ENCODE measurements at places on chromosomes 16 and 17. TPM values are rescaled to one million over a fixed set of nuclear protein-coding genes. Genes with fewer than 3 reads are reported as not detected.

The NOG gene
- total RNA-seq: 196 TPM

DNA sequence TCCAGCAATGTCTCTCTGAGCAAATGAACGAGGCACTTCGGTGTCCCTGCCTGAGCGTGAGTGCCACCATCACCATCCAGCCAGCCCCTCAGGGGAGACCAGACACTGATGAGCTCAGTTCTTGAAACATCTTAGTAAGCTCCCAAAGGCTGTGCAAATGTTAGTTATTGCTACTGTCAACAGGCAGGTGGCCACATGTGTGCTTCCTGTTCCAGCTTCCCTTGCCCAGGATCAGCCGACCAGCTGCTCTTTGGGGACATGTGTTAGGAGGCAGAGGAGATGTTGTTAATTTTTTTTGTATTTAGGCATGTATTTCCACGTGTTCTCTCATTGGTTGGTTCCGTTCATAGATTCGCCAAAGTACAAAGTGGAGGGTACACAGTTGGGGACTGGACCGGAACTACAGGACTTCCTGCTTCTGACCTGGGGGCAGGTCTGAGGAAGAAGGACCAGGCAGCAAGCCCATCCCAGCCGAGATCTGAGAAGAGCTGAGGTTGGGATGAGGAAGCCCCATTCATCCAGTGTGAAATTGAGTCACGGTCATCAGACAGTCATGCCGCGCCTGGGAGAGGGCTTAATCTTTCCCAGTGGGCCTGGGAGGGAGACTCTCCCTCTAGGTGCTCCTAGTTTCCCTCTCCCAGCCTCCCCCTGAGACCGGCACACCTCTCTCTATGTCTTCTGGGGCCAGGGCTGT, 3.8 kb downstream of the TTYH2 start:
- DNase-seq: peak; percentile 31

The TEKT1 gene
- not detected for total RNA-seq

The CCL14 gene
- not detected for total RNA-seq

The UNC13D gene
- 0.71 TPM for total RNA-seq

DNA sequence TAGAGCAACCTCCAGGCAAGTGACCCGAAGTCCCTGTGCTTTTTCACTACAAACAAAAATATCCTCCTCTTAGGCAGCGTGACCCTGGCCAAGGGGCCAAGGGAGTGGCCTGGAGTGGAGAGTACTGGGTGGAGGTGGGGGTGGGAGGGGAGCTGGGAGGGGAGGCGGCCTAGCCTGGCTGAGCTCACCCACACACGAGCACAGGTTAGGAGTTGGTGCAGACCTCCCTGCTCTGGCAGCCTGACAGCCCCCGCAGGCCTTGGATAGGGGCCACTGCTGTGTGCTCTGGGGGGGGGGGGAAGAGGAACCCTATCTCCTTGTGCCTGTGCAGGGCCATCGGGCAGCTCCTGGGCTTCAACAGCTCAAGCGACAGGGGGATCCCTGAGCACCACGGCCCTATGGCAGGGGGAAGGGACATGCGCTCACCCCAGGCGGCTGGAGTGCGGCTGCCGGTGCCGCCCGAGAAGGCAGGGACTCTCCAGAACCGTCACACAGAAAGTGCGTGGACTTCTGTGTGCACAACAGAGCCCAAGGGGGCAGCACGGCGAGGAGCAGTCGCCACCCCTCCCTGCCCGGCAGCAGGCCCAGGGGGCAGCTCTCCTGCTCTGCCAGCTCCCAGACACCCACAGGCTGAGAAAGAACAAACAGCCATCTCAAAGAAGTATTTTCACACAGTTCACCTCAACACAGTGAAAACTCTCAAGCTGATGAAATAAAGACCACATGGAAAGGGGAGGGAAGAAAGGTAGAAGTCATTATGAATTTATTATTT, 13.3 kb downstream of the SLC16A3 start:
- peak; percentile 46 for DNase-seq

GRCh38 chr17:67353929-67354574, 12.3 kb downstream of the PSMD12 start:
- no peak for DNase-seq

The ZFPM1 gene
- 2.2 TPM for total RNA-seq

DNA sequence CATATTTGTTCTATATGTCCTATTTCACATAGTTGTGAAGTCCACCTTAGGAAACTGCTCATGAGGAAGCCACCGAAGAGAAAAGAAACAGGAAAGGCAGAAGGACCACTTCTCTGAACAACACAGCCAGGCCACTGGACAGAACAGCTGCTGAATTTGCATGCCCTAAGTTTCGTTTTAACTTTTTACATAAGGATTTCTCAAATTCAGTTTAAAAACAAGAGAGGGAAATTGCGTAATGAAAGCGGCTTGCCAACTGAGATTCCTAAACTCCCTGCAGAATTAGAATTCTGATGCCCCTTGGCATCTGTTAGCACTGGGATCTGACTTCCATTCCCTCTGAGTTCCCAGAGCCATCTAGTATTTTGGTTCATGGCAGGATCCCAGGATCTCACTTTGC, 5.0 kb upstream of the CCL8 start:
- peak; percentile 13 for DNase-seq

The CTRB1 gene
- not detected for total RNA-seq

The MYH13 gene
- total RNA-seq: 0.13 TPM

The RGS9 gene
- 0.57 TPM for total RNA-seq

- DNase-seq: no peak
These were observed 7.2 kb upstream of the NDRG4 start for GRCh38 chr16:58492735-58493134.

The CES4A gene
- 0.06 TPM for total RNA-seq

GRCh38 chr16:23334457-23334853, 32.4 kb downstream of the SCNN1B start:
- no peak for DNase-seq

- no peak for DNase-seq
These were observed 488.9 kb upstream of the CA10 start for GRCh38 chr17:52647411-52647810.

DNA sequence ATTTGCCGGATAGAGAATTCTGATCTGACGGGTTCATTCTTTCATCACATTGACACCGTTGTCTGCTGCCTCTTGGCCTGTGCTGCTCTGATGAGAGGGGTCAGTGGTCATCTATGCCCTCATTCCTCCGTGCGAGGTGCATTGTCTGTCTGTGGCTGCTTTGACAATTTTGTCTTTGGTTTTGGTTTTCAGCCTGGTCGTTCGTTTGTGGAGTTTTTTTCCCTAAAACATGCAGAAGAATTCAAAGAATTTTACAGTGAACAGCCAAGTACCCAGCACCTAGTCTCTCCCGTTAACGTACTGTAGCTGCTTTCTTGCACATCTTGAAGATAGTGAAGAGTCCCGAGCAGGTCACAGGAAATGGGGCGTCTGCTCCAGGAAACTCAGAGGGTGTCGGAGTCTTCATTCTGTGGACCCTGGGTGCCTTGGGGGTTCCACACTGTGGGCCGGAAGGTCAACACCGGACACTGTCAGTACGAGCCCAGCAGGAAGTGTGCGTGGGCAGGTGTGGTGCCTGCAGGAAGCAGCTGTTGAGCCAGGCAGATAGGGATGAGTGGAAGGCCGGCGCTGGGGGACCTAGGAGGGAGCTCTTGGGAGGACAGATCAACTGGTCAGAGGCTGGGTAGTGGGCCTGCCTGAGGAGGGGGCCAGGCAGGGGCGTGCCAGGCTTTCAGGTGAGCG, 28.2 kb downstream of the CRAMP1 start:
- no peak for DNase-seq

DNA sequence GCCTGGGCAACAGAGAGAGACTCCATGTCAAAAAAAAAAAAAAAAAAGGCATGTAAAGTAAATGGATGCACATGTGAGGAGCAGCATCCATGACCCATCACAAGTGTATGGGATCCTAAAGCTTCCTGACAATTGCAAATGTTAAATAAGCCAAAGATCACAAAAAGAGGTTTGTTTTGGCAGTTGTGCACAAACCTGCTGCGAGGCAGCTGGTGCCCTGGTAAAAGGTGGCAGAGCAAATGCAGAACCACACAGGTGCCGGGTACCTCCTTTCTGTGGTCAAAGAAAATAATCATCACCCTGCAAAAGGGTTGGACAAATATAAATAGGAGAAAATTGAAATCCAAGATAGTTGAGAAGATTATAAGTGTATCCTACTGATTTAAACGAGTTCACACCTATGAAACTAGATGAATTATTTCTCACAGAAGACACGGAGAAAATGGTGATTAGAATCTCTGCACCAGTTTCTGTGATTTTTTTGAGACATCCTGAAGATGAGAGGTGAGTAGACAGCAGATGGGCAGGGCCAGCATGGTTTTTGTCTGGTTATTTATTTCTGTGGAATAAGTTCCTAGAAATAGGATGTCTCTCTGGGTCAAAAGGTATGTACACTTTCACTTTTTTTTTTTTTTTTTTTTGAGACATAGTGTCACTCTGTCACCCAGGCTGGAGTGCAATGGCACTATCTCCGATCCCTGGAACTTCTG, 291.3 kb downstream of the CDH13 start:
- no peak for DNase-seq

DNA sequence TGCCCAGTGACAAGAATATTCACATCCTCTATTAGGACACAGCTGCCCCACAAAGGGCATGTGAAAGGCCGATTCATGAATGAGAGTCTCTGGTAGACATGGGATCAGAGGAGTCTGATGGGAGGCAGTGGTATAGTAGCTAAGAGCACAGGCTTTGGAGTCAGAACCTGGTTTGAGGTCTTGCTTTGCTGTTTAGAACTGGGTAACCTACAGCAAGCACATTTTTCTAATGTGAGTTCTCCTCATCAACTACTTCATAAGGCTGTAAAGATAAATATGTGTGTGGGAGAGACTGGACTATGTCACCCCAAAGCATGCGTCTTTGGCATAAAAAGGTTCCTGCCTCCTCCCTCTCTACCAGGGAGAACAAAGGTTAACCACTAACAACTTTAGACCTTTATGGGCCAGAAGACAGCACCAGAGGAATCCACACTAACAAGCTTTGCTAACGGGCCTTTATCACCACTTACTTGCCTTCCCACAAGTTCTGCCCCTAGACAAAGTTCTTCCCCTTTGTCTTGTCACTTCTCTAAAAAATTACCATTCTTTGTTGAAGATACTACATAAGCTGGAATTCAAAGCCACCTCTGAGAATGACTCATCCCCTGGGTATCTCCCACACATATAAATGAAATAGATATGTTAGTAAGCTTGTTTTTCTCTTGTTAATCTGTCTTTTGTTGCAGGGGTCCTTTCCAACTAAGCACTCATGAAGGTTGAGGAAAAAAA, 21.1 kb downstream of the CDR2 start:
- DNase-seq: peak; percentile 77

- DNase-seq: no peak
These were observed 13.7 kb downstream of the UNC45B start for GRCh38 chr17:35161281-35161761.

DNA sequence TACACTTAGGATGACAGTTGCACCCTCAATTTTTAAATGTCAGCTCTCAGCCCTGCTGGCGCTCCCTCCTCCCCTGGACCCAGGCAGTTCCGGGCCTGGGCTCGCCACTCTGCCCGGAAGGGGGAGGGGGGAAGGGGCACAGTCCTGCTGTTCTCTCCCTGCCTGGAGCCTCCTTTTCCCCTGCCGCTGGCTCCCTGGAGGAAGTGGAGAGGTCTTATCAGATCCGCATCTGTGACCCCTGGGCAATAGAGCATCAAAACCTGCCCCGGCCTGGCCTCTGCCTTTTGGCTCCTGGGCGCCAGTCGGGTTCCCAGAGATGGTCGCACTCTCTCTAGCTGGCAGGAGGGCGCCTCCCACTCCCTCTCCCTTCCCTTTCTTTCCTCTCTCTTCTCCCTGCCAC, 149.3 kb downstream of the IRF8 start:
- DNase-seq: no peak

The C17orf78 gene
- total RNA-seq: not detected

The ALOX15B gene
- total RNA-seq: 0.17 TPM

DNA sequence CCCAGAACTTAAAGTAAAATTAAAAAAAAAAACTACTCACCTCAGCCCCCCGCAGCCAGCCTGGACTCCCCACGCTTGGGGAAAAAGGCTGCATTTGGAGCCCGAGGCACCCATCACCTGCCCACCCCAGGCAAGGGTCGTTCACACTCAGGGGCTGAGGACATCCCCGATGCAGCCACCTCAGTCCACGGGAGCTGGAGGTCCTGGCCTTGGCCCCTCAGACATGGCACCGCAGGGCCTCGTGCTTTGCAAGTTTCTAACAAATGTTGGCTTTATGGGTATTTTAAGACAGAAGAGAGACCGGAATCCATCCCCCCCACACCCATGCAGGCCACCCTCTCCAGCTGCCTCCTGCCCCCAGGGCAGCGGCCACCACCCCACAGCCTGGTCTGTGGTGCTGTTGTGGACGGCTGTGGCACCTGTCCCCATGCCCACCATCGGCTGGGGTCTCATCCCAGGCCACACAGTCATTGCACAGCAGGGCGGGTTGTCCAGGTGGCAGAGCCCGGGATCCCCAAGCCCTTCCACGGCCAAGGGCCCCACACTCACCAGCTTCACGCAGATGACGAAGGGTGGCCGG, 116.4 kb upstream of the ZNF750 start:
- no peak for DNase-seq

The SLFN12L gene
- 0.19 TPM for total RNA-seq

The PMFBP1 gene
- total RNA-seq: 0.11 TPM

All from LHCN-M2 (cell line).